Panc1 (cell line): ENCODE measurements at places on chromosomes 12 and 14. TPM values are rescaled to one million over a fixed set of nuclear protein-coding genes. Genes with fewer than 3 reads are reported as not detected.

DNA sequence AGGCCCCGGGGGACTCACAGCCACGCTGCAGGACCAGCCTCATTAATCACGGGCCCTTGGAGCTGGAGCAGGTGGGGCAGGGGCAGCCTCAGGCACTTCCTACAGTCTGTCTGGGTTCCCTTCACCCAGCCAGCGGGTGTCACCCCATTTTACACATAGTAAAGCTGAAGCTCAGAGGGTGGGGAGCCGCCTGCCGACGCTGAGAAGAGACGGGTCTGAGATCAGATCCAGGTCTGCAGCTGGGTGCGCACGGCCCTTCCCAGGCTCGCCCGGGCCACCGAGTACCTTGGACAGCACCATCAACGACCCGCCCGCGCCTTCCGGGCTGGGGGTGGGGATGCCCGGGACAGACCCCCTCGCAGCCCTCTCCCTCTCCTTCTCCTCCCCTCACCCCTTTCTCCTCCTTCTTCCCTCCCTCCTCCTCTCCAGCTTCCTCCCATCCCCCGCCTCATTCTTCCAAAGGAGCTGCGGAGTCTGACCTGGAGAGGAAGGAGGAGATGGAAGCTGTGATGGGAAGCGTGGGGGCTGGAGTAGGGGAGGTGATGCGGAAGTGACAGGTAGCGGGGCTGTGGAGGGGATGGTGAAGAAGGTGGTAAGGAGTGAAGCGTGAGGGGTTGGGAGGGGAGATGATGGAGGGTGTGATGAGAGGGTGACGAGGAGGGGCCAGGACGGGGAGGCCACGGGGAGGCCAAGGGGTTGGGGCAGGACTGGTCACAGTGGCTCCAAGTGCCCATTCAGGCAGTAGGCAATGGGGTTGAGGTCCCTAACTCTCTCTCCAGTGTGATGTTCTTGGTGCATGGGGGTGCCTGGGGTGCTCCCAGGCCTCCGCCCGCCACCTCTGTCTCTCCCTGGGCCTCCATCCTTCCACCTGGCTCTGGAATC, 8.8 kb downstream of the DTX1 start:
- DNase-seq, result no peak

GRCh38 chr12:94145191-94145983, 3.0 kb upstream of the PLXNC1 start:
- no peak for DNase-seq

DNA sequence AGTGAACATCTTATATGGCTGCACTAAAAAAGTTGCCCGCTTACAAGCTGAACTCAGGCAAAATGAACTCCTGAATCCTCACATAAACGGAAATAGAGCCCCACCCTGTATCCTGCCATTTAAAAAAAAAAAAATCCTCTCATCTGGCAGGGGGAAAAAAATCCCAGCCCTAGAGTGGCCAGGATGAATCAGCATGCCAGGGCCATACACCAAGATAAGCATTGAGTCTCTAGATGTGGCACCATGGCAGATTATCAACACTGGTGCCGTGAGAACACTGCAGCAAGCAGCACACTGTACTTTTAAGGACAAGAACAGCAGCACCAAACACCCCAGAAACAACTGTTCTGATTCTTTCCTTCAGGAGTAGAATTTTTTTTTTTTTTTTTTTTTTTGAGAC, 65.5 kb downstream of the RASSF3 start:
- DNase-seq, result no peak

DNA sequence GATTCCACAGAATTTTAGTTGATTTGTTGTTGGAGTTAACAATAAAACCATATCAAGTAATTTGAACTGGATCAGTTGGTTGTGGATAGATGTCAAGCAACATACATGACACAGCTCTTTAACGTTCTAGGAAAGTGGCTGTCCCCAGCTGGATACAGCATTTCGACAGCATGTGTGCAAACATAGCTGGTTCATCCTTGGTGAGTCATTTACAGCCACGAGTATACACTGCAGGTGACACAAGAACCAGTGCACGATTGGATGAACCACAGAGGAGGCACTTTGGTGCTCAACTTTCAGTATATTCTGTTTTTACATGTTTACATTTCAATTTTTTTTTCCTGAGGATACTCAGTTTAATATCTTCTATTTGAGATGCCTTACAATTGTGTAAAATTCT, 242.4 kb downstream of the TMEM117 start:
- no peak for DNase-seq

- no peak for DNase-seq
These were observed 229.4 kb downstream of the ZFP36L1 start for GRCh38 chr14:68563251-68564131.

DNA sequence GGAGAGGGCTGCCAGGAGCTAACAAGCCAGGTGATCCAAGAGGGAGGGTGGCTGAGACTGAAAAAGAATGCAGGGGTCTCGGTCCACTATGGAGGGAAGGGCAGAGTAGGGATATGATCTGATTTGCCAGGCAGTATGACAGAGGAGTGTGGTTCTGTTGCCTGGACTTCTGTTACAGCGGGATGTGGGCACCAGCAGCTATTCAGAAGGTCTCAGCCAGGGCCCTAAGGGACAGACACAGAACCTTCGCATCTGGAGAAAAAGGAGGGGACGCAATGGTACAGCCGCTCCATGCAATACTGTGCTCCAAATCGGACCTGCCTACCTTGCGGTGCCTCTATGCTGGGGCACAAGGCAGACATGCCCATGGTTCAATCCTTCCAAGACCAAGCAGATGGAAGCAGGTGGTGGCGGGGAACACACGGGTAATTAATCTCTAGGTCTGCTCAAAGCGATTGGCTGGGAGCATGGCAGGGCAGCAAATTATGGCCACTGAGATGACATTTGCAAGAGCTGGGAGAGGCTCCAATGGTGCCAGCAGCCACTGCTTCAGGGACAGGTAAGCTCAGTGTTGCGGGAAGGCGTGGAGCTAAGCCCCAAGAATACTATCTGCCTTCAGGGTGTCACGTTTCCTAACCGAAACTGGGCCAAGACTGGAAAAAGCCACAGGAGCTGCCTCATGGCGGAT, 185.5 kb downstream of the FOXN3 start:
- DNase-seq, result no peak

- DNase-seq, result no peak
These were observed 58.3 kb downstream of the PRIMA1 start for GRCh38 chr14:93729993-93730392.

GRCh38 chr12:4873947-4874346, 35.8 kb upstream of the KCNA1 start:
- DNase-seq, result no peak

GRCh38 chr12:124311292-124312109, 16.6 kb downstream of the RFLNA start:
- no peak for DNase-seq

- no peak for DNase-seq
These were observed 195.5 kb downstream of the PAX9 start for GRCh38 chr14:36857136-36857535.

DNA sequence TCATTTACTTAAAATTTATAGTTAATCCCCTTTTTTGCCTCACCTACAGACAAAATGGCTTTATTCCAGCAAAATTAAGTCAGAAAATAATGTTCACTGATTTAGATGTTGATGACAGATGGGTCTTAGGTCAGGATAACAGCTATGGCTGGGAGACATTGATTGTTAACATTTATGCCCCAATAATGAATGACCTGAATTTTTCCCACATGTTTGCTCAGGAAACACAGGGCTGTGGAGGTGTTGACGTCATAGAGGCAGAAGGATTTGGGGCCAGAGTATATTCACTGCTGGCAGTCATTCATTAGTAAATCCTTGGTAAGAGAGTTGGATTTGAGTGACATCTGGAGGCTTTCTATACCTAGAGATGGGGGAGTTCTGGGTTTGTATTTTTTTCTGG, 121.3 kb downstream of the PDE3A start:
- no peak for DNase-seq

GRCh38 chr14:36509069-36509917, 10.7 kb downstream of the NKX2-1 start:
- DNase-seq, result no peak

GRCh38 chr12:129423041-129423580, 480.7 kb downstream of the TMEM132D start:
- DNase-seq, result no peak

DNA sequence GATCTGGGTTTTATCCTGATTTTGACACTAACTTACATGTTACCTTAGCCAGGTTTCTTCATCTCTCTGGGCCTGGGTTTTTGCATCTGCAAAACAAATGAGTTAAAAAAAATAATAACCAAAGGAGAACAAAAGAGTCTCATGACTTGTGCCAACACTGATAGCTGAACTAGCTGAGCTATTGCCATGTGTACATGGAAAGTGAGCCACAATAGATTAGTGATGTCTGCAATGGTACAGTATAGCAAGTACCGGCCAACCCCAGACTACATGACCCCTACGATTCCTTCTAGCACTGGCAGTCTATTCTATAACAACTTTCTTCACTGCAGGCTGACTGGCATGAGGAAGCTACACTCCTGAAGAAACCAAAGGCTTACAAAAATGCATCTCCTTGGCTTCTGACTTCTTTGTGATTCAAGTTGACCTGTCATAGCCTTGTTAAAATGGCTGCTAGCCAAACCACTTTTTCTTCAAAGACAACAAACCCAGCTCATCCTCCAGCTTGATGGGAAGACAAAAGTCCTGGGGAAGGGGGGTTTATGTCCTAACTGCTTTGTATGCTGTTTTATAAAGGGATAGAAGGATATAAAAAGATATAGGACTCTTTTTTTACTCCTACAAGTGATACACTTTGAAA, 123.7 kb downstream of the DAD1 start:
- DNase-seq, result no peak

- no peak for DNase-seq
These were observed 18.9 kb downstream of the ADGRD1 start for GRCh38 chr12:130972586-130972950.

- DNase-seq, result no peak
These were observed 340.9 kb downstream of the AACS start for GRCh38 chr12:125406131-125406530.

DNA sequence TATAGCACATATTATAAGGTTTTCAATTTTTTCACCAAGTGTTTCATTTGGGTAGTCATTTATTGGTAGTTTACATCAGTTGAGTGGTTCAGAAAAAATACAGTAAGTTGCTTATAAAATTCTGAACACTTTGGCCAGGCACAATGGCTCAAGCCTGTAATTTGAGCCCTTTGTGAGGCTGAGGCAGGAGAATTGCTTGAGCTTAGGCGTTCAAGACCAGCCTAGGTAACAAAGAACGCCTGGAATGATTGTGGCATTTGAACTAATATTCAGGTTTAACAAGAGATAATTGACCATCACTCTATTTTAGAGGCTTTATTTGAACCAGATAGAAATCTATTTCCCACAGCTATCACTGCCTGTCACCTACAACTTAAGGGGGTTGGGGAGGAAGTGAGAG, 22.7 kb downstream of the HIF1A start:
- no peak for DNase-seq

Gene ADAM21
- total RNA-seq, result 0.08 TPM

Gene POLE2
- total RNA-seq, result 17.4 TPM

Gene ZNF140
- 14.3 TPM for total RNA-seq

Gene PLD4
- total RNA-seq, result 0.15 TPM

Gene CLEC7A
- total RNA-seq, result not detected

Gene SYCP3
- total RNA-seq, result not detected

Gene CAPZA3
- not detected for total RNA-seq

Gene TPPP2
- total RNA-seq, result not detected

Gene LALBA
- total RNA-seq, result not detected
